CD4-positive, alpha-beta T cell treated with Interferon gamma for 1 hour (primary cell): ENCODE measurements at places on chromosomes 4 and X.

DNA sequence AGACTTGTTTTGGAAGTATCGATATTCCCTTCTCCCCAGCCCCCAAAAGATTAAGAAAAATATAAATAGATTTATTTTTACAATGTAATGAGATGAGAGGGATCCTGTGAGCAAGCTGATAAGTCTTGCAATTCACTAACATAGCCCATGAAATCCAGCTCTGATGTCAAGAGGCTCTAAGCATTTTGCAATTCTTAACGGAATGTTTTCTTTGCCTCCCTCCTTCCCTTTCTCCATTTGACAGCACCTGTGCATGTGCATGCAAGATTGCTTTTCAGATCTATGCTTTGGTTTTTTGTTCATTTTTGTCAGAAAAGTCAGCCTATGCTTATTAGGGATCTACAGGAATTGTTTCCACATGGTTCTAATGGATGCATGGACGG, 169.9 kb downstream of the SLIT2 start:
- DNase-seq, result no peak

- no peak for DNase-seq
These were observed 24.4 kb upstream of the SLC25A43 start for GRCh38 chrX:119374736-119375135.

- DNase-seq, result no peak
These were observed 119.0 kb downstream of the RTL3 start for GRCh38 chrX:78540171-78540570.

DNA sequence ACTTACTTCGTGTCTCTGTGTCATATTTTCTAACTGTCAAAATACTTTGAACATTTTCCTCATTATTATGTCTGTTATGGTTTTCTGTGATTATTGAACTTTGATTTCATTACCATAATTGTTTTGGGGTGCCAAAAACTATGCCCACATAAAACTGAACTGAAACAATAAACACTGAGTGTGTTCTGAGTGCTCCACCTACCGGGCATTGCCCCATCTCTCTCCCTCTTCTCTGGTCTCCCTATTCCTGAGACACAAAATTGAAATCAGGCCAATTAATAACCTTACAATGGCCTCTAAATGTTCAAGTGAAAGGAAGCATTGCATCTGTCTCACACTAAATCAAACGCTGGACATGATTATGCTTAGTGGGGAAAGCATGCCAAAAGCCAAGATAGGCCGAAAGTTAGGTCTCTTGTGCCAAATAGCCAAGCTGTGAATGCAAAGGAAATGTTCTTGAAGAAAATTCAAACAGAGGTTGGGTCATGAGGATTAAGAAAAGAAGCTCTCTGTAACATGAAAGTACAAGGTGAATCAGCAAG, 972.3 kb downstream of the PCDH7 start:
- DNase-seq, result no peak

DNA sequence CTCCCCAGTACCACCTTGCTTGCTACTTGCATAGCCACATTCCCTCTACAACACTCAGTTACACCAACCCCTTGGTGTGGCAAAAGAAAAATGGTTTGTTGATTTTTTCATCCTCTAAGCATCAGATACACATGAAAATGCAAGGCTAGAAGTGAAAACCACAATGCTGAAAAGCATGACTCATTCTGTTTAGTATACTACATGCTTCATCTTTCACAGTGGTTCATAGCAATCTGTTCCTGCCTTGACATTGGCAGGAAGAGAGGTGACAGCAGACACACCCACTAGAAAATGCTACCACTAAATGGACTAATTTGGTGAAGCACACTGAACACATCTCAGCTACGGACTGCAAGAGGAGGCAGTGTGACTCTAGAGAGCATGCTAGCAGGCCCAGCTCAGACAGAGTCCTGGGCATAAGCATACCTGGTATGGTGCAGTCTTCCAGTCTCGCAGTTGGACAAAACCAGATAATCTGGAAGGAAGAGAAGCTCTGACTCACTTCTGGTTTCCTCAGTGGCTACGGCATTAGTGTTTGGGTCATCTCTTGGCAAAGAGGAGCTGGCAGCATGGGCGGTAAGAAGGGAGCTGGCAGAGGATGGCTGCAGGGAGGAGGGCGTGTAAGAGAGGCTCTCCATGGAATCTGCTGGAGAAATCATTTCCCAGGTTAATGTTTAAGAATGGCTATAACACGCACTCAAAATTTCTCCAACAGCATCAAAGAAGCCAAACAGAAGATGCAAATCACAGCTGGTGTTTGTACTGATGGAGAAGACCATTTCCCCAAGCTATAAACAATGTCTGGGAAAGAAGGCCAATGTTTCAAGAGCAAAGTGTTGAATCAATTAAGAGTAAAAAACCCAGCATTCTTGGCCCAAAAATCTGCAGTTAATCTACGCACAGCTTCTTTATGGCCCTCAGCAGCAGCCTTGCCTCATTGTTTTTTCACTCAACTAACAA, 37.8 kb downstream of the GAB3 start:
- no peak for DNase-seq
